AG09309 (cell line): ENCODE measurements at places on chromosomes 12 and 14.

DNA sequence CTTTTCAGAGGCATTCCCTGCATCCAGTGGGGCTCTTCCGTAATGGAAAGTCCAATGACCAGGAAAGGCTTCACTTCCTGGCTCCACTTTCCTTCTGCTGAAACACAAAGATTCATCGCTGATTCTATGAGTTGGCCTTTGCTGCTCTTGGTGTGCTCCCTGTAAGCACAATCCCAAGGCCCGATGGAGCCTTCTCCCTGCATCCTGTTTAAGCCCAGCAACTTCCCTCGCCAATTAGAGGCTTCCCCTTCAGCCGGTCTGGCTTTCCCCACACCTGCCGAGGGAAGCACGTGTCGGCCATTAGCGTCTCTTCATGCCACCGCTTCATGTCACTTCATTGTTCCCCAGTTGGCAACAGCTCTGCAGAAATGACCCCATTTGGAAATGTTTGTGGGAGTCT lies 693.9 kb downstream of the MED13L start:
- DNase-seq, result no peak

DNA sequence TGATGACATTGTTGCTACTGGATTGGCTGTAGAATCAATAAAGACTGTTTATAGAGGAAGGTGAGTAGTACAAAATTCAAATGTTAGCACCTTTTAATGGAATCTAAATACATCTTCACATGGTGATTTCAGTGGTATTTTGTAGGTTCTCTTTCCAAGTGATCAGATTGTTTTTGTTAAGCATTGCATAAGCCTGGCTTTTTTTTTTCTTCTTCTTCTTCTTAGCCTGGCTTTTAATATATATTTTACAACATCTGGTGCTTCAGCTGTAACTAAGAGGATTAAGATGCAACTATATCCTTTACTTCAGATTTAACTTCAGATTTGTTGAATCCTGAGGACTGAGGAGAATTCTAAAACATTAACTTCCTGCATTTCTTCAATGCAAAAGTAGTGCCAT lies 57.3 kb upstream of the ATF1 start:
- no peak for DNase-seq

DNA sequence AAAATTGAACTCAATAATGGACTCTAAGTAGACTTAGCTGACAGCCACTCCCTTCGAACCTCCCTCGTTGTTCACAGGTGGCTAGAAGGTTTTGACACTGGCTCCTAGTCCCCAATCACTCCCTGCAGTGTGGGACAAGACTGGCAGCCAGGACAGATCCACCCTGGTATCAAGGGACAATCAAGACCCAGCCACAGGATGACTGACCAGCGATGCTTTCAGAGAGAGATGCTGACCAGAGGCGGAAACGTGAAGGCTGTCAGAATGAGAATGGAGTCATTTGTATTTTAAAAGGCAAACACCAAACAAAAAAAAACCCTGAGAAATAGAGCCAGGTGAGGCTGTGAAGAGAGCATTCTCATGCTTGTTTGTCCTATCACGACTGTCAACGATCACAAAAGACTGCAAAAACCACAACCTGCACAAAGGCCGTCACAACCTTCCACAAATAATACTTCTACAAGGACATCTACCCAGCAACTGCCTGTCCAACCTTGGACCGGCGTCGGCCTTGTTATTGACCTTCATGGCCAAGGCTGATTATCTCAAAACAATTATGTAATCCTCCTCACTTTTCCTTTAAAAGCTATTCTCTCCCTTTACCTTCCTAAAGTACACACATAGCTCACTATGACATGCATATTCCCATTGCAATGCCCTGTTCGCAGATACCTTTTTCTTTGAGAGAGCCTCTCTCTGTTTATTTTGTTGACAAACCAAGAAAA lies 13.2 kb downstream of the EIF5 start:
- DNase-seq, result no peak

DNA sequence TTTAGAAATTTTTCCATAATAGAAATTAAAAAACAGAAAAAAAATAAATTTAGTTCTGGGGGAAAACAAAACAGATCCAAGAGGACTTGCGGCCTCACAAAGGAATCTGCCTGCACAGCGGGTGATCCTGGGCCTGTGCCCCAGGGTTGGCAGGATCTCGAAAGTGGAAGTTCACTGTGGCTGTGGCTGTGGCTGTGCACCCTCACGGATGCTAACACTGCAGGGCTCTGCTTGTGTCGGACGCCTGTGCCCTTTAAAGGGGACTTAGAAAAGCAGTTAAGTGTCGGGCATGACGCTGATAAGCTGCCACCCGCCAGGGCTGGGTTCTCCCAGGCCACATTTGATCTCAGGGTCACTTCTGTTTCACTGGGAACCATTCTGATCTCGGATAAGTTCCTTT lies 209.1 kb downstream of the TTC7B start:
- no peak for DNase-seq

DNA sequence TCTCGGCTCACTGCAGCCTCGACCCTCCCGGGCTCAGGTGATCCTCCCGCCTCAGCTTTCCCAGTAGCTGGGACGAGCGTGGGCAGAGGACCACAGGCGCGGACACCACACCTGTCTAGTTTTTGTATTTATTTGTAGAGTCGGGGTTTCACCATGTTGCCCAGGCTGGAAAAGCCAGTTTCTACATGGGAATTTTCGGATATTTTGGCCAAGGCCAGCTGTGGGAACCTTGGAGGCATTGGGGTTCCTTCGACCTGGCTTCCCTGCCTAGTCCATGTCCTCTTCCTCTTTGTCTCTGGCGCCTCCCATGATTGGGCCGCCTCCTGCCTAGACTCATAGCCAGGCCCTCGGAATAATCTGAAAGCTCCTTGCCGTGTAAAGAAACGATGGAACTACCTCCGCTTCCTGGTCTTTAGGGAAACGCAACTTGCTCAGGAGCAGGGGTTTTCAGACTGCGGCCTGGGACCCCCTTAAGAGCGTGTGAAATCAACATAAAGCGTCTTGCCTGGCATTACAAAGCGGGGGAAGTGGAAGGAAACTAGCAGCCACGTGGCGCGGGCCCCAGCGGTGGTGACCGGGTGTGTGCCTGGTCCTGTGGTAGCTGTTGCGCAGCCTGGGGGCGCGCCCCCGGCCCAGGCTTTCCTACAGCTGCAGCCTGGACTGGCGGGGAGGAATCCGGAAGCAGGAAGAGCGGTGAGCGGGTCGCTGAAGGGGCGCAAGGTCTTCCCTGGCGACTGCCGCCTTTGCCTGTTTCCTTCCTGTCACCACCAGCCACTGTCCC lies 1.4 kb upstream of the HSP90AA1 start:
- DNase-seq, result no peak

GRCh38 chr14:74425525-74426201 lies 347 bp downstream of the SYNDIG1L start:
- no peak for DNase-seq

DNA sequence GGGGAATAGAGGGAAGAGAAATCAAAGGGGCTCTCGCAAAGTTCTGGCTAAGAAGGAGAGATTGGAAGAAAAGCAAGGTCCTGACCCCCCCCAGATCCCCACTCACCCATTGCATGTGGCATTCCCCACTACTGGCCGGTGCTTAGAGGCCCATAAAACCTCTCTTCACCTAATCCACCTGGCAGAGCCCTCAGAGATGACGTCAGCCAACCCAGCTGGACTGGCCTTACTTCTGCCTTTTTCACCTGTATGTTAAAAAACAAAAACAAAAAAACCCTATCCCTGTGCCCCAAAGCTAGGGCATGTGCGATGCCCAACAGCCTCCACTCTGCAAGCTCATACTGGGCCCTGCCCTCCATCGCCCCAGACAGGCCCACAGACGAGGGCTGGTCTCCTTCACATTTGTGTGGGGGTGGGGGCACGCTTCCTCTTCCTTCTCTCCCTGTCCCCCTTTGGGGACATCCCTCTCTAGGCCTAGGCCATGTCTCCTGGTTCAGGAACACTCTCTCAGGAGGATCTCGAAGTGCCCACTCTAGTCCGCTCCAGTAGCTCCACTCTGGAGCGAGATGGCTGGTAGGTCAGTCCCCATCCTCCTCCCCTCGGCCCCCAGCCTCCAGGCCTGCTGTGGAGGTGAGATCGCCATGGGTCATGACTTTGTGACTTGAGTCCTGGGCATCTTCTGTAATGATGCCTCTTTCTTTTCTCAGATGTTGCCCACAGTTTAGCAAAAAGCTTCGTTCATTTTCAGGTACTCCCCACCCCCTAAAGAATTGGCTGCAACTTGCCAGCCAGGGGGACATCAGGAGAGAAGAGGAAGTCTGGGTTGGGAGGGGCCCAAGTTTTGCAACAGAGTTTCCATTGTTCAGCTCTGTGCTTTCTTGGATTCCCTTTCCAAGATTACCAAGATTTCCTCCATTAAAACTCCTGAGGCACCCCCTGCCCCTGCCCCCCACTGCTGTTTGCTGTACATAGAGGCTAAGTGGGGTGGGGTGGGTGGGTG lies 37.0 kb downstream of the FIGNL2 start:
- DNase-seq, result no peak

GRCh38 chr12:127987199-127987901 lies 279.6 kb upstream of the TMEM132C start:
- peak; percentile 59 for DNase-seq

- no peak for DNase-seq
These were observed 14.6 kb upstream of the NR4A1 start for GRCh38 chr12:52036587-52037171.

DNA sequence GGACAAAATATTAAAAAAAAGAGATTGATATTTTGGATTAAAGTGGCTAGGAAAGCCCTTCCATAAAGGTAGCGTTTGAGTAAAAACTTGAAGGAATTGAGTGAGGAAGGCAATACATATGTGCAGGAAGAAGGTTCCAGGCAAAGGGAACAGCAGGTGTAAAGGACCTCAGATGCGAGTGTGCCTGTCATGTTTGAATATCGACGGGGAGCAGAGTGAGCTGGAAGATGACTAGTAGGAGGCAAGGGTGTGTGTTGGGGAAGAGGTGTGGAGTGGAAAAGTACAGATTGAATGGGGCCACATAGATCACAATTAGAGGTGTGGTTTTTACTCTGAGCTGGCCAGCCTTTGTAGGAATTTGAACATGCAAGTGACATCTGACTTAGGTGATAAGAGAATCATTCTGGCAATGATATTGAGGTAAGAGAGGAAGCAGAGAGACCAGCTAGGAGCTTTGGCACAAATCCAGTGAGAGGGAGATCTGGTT lies 15.0 kb upstream of the FBXO33 start:
- DNase-seq, result no peak

- DNase-seq, result no peak
These were observed 5.3 kb upstream of the TSPAN8 start for GRCh38 chr12:71162832-71163763.

DNA sequence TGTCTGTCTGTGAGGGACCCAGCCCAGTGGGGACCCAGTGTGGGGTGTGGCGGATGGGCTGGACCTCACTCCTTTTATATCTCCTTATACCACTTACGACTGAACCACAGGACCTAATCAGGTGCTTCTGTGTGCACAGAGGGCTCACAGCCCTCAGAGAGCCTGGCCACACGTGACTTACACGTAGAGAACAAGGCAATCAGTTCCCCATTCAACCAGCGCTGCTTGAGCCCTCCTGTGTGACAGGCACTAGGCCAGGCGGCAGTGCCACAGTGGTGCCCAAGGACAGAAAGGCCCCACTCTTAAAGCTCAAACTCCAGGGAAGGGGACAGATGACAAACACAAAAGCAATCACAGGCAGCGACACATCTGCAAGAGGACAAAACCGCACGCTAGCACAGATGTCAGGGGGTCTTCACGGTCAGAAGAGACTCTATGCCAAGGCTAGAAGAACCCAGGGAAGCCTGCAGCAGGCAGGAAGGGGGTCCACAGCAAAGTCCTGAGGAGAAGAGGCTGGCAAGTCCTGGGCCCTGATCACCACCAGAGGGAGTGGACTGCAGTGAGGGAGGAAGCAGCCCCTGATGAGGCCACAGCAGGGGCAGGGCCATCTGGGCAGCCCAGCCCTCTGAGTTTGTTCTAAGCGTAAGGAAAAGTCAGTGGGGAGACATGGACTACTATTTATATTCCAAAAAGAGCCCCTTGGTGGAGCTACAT lies 39.3 kb downstream of the SETD3 start:
- no peak for DNase-seq

- no peak for DNase-seq
These were observed 32.0 kb downstream of the CDK17 start for GRCh38 chr12:96368233-96368632.

GRCh38 chr12:72522411-72522810 lies 250.2 kb downstream of the TRHDE start:
- DNase-seq, result no peak

- DNase-seq, result no peak
These were observed 32.6 kb downstream of the PELI2 start for GRCh38 chr14:56150645-56151345.

- no peak for DNase-seq
These were observed 638 bp downstream of the PLEKHG3 start for GRCh38 chr14:64704743-64705380.

DNA sequence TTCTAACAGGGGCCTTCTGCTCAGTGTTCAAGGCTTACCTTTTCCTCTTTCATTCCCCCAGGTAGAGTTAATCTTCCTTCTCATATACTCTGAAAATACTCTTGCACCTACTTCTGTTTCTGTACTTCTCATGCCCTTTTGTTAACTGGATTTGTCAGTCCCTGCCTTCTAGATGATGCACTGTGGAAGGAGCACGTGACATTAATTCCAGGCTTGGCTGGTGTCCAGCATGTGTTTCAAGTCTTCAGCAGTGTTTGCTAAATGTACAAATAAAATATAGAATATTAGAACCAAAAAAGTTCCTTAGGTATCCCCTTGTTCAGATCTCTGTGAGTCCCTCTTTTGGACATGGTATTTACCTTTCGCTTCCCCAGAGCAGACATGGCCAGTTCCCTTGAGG lies 27.9 kb upstream of the EVL start:
- DNase-seq, result no peak

DNA sequence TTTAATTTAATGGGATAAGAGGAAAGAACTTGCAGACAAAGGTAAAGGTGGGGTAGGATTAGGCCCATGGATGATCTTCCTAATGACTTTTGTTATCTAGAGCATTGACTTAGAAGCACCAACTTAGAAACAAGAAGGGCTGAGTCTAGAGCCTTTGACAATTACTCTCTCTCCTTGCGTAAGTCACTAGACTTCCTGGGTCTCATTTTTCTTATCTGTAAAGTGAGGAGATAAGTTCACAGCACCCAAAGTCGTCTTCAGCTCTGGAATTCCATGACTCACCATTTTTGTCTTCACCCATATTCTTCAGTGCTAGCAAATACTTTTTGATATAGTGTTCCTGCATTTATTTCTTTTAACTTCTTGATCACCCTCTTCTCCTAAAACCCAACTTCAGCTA lies 75.7 kb downstream of the SSPN start:
- no peak for DNase-seq

DNA sequence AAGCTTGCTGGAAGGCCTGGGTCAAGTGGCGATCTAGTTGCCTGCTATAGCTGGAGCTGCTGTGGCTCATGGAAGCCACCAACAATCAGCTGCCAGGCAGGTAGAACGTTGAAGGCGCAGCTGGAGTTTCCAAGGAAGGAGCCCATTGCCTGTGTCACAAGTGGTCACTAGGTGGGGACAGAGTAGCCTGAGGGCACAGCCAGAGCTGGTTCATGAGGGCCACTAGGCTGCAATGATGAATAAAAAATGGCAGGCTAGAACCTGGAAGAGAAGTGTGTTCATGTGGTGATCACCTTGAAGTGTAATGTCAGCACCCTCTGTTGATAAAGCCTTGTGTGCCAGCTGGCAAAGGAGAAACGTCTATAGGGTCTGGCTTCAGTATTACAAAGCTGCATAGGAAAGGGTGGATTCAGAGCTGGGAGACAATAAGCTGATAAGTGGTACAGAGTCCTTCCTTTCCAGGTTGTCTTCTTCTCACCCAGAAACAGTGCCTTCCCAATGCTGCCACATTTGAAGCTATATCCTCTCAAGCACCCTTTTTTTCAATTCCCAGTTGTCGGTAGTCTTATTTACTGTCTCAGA lies 165.8 kb downstream of the EMP1 start:
- DNase-seq, result no peak

- DNase-seq, result no peak
These were observed 73.2 kb upstream of the MDM1 start for GRCh38 chr12:68405343-68405781.
